Central memory CD4-positive, alpha-beta T cell (primary cell): ENCODE measurements at places on chromosomes 2 and 18.

- DNase-seq: no peak
Measured at GRCh38 chr2:228268756-228269155, 87.3 kb upstream of the SPHKAP start.

DNA sequence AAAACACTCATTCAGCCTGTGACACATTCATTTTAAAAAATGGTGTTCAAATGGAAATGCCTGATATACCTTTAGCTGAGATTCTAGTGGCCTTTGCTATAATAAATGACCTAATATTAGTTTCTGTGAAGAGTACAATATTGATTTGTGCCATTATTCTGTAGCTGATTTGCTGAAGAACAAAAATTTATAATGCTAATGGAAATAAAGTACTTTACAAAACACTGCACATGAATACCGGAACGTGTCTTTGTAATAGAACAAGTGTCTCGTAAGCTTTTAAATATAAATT, 138.7 kb downstream of the WDR7 start:
- DNase-seq: no peak

- no peak for DNase-seq
Measured at GRCh38 chr18:7577706-7578105, 10.6 kb downstream of the PTPRM start.

DNA sequence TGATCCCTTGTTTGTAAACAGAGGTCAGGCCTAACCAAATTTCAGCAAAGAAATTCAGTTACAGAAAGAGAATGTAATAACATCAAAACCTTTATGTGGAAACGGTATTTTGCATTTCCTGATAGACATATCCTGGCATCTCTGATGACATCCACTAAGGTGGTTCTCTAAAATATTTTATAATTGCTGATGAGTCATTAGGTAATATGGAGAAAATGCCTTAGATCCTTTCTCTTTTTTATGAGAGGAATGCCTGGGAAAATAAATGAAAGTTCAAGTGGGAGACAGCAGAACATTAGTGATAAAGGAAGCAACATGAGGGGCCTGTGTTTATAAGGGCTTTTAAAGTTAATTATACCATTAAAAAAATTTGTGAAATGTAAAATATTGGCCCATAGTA, 72.6 kb downstream of the PLCL1 start:
- no peak for DNase-seq

- no peak for DNase-seq
Measured at GRCh38 chr2:164913640-164914350, 41.5 kb downstream of the SLC38A11 start.

DNA sequence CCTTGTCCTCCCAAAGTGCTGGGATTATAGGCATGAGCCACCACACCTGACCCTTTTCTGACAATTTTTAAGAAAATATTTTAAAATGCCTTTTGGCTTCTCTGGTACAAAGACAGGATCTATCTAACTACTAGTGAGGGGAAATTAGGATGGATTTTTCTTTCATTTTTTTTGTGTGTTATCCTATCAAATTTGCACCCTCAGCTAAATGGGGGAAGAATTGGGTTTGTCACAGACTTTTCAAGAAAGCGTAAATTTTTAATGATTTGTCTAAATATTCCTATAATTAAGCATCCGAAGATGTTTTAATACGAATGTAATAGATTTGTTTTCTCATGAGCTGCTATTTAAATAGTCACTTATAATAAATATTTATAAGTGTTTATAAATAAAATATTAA, 340.0 kb upstream of the ETAA1 start:
- no peak for DNase-seq

DNA sequence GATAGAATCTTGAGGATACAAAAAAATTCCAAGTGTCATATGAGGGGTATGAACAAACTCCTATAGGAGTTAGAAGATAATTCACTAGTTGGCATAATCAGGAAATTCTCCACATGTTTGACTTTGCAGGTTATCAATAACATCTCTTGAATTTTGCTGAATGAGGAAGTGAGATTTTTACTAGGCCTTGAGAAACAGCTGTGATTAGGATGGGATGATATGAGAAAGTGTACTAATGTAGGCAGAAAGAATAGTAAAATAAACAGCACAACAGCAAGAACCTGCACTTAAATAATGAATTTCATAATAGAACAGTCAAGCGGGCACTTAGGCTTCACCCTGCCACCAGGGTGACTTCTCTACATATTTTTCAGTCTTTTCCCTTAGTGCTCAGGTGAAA, 570.8 kb upstream of the CRIM1 start:
- DNase-seq: no peak

GRCh38 chr2:54709336-54709809, 14.1 kb upstream of the EML6 start:
- no peak for DNase-seq

DNA sequence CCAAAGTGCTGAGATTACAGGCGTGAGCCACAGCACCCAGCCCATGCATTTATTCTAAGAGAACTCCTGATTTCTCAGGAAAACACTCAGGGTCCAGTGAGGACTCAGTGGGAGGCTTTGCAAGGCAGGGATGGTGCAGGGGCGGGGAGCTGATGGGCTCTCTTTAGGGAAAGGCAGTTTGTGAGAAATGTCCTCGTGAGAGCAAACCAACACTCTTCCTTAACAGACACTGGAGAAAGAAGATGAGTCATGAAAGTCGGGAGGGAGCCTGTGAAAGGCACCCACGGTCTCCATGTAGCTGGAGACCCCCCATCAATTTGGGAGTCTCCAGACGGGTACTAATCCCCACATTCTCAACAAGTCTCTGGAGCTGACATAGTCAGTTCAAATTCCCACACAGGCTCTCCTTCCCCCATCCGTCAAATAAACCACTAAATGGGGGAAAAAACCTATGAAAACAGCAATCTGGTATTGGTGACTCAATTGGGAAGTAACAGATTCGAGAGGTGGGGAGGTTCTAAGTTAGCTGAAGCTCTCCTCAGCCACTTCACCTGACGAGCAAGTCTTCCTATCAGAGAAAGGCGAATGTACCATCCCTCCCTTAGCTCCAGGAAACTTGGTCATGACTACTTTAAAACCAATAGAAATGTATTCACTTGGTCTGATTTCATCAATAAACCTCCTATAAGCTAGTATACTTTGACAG, 11.0 kb upstream of the CREG2 start:
- no peak for DNase-seq

DNA sequence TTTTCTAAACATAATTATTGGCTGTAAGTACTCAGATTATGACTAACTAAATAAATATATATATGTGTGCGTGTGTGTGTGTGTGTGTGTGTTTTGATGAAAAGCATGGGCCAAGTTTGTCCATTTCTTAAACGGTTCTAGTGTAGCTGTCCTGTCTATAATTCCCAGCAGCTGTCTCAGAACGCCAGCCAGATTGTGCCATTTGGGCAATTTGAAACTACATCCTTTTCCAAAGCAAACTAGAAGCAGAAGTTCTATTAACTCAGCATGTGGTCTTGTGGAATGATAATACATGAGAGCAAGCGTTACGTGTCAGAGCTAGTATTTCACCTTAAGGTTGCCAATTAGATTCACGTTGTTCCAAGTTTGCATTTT, 1.7 kb downstream of the ARHGAP28 start:
- DNase-seq: no peak

- DNase-seq: no peak
Measured at GRCh38 chr2:40404517-40404916, 47.4 kb downstream of the SLC8A1 start.

DNA sequence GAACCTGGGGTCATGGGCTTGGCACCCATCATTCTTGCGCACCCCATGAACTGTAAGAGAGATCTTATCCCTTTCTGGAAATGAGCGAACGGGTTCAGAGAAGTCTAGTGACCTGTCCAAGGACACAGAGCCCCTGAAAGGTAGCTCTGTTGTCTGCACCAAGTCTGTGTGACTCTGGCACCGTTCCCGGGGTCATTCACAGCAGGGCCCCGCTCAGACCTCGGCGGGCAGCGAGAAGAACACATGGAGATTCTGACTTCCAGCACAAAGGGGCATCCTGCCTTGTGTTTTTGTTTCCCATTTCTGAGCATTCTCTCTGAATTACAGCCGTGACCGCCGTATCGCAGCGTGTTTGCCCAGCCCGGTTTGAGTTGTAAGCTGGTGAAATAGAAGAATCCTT, 231.7 kb downstream of the KLHL29 start:
- DNase-seq: no peak

DNA sequence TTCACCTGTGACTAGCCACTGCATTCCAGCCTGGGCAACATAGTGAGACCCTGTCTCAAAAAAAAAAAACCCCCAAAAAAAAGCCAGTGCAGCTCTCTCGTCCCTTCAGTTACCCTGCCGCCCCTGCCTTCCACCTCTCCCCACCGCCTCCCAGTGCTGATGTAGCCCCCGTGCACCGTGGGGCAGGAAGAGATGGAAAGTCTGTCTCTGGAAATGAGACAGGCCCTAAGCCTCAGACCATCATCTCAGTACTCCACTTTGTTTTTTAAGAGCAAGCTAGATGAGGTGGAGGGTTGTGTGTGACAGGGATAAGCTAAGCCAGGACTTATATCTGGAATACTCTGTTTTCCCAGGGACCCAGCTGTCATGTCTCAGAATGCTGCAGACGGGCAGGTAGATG, 32.0 kb downstream of the MERTK start:
- no peak for DNase-seq

DNA sequence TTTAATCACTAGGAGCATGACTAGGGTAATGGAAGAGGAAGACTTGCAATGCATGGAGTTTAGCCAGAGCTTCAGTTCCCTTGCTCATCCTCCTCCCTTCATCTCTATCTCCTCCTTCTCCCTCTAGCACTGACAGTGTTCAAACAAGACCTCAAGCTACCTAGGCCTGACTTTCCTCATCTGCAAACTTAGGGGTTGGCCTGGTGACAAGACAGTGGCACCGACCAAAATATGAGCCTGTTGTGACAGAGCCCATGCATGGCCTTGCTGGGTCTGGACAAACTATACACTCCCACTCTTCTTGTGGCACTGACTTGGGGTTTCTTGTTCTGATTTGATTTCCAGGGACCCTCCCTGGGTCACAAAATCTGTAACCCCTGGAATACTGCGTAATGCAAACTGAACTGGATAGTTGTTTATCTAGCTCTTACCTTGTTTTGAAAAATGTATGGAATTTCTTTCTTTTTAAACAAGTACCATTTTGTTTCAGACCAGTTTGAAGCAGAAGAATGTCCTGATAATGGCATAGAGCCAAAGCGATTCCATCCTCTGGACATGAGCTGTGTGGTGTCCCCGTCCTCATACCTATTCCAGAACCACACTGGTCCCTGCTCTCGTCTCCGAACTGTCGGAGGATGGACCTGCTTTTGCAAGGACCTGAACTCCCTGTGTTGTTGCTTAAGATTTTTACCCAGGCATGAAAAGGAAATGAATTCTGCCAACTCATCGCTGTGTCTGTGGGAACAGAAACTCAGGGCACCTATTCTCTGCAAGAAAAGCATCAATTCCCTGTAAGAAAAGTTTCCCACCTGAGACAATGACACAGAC, 33.4 kb upstream of the PPP4R1 start:
- DNase-seq: no peak

DNA sequence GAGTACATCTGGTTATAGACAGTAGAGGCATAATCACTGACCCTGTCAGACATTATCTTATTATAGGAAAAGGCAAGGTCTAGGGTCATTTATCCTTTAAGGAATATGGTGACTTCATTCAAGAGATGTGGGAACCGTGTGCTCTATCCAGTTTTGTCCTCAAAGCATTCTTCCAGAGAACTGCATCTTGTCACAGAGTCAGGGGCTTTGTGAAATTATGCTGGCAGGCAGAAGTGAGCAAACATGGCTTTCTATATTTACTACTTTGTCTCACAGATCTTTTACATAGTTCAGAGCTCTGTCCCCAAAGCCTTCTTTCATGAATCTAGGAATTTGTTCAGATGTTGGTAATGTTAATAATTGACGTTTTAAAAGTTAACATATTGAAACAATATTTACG, 177.4 kb downstream of the ASXL3 start:
- DNase-seq: no peak

- DNase-seq: no peak
Measured at GRCh38 chr18:36179562-36180355, 7.5 kb upstream of the MOCOS start.
